ENCODE measurements at places on chromosomes 4 and X. TPM values are rescaled to one million over a fixed set of nuclear protein-coding genes. Genes with fewer than 3 reads are reported as not detected.

SCML2 gene
- total RNA-seq: 7.2 TPM

ALB gene
- not detected for total RNA-seq

SFRP2 gene
- not detected for total RNA-seq

SPOCK3 gene
- total RNA-seq: 0.12 TPM

MGAT4D gene
- not detected for total RNA-seq

LRP2BP gene
- 0.14 TPM for total RNA-seq

ENPP6 gene
- not detected for total RNA-seq

ARMCX1 gene
- 0.34 TPM for total RNA-seq

TECRL gene
- not detected for total RNA-seq
